CD4-positive, alpha-beta T cell treated with Interleukin-1 beta for 1 hour (primary cell): ENCODE measurements at places on chromosomes 7 and 10.

DNA sequence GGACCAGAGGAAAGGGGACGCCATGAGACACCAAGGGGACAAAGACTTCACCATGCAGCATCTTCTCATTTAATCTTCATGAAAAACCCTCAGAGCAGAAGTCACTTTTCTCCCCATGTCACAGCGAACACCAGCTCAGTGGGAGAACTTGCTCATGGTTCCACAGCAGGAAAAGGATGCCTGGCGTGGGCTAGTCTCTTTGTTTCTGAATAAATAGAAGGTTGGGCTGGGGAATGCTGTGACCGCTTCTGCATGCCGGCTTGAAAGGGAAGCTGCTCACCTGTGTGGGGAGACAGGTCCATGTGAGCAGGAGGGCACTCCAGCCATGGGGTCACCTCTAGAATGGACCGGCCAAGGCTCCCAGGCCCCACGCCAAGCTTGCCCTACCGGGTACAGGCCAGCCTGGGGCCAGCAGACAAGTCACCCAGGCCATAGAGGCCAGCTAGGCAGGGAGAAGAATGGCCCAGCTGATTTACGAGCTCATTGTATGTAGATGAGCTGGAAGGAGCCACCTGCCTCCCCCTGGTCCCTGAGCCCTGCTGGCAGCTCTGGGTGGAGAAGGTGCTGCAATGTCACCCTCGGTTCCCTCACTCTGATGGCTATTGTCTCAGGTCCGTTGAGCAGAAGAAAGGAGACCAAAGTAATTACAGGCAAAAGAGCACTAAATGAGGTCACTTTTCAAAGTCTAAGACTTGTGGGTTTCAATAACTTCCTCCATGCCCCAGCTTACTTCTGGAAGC, 82.0 kb upstream of the PDZD8 start:
- no peak for DNase-seq

GRCh38 chr10:32132357-32132946, 76.2 kb upstream of the KIF5B start:
- no peak for DNase-seq

DNA sequence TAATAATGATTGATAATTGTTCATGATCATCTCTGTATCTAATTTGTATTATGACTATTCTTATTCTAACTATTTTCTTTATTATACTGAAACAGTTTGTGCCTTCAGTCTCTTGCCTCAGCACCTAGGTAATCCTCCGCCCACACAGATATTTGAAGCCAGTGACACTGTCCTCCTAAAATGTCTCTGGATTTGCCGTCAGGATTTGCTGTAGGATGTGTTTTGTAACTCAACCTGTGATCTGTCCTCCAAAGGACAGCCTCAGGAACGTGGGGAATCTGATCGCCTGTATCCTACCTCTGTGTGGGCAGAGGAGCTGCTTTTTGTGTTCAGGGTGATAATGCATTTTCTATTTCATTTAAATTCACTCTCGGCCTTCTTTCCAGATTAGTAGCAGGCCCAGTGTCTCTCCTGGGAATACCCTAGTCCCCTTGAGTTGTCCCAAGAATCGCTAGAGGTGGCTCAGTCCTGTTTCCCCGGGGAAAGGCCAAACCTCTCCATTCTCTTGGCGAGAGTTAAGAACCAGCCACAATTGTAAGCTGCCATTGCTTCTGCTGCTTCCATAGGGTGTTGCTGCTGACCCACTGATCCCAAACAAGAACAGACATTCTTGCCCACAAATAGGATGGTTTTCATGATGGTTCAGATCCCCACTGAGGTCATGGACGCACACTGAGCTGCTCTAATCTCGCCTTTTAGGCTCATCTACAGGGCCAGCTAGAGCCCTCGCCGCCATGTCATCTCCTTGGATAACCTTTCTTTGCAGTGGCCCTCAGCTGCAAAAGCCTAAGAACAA, 136.2 kb upstream of the KCNMA1 start:
- no peak for DNase-seq

DNA sequence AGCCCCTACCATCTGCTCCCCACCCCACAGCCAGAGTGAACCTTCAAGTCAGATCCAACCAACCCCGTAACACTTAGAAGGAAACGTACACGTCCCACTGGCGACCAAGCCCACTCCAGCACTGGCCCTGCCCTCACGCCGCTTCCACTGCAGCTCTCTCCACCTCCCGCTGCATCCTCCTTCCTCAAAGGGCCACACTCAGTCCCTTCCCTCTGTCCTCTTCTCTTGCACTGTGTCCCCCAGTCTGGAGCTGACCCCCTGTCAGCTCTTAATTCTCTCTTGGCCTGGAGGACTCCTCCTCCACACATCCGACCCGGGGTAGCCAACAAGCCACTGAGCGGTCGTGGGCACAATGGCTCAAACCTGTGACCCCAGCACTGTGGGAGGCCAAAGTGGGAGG, 85.8 kb downstream of the PROSER2 start:
- no peak for DNase-seq

DNA sequence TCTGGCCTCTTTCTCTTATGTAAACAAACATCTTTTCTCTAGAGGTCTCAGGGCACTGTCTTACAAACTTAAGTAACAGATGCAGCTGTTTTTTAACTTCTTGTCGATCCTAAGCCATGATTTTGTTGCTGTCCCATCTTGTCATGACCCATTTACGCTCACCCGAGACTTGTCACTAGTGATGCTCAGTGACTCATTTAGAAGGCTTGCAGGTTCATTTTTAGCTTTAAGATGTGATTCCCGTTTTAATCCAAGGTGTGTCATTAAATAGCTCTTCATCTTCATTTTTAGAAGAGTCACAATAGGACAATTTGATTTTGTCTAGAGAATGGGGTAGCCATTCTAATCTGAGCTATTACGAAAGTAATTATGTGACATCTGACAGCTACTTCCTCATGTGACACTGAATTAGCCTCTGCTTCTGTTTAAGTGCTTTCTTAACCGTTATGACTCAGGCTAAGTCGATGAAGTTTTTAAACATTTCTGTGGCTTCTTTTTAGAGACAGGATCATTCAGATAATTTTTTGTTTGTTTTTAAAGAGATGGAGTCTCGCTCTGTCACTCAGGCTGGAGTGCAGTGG, 42.7 kb downstream of the SPDYE5 start:
- DNase-seq = no peak

DNA sequence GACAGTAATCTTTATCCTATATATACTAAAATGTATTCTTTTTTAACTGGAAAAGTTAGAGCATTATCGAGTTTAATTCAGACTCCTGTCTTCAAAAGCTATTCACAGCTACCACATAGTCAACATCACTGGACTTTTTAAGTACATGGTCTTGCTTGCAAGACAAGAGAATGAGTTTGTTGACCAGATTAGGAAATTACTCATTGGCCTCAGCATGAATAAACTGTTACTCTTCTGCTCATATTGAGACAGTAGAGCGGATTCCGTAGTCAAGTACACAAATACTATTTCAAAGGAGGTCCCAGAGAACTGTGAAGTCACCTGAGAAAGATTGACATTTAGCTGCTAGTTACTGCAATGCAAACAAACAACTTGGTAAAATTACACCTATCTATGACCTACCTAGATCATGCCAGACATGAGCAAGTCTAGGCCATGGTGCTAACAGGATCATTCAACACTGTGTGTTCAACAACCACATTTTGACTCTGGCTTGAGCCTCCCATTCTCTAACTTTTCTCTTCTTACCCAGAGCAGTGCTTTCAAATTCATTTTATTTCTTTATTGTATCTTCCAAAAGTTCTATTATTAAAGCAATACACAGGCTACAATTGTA, 280.9 kb downstream of the NEBL start:
- DNase-seq = no peak

- no peak for DNase-seq
These were observed 1.3 kb downstream of the FAM20C start for GRCh38 chr7:193481-194251.
